ENCODE measurements at places on chromosomes 3 and 15.

DNA sequence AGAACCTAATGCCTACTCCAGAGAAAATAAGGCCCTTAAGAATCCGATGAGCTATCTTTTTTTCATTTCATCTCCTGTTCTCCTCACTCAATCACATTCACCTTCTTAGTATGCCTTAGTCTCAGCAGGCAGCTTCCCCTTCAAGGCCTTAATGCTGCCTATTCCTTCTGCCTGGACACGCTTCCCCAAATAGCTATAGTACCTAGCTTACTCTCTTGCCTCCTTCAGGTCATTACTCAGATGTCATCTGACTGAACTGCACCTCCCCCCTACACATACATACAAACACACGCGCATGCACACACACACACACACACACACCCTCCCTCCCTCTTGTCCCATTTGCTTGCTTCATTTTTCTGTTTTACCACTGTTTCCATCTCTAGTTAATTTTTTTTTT lies 191.5 kb upstream of the MLF1 start:
- DNase-seq: no peak

GRCh38 chr3:161540594-161540993 lies 44.0 kb downstream of the OTOL1 start:
- DNase-seq: no peak

DNA sequence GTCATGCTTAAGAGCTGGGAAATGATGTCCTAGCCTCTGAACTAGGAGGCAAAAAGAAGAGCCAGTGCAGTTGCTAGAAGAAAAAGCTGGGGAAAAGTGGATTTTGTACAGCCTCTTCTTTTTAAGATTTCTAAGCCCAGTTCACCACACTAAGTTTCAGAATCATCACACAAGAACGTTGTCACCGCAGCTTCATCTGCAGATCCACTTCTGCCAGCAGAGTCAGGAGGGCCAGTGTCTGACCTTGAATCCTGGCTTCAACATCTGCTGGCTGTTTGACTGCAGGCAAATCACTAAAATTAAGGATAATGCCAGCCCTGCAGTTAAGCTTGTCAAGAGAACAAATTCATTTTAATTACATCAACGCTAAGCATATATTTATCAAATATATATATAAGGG lies 36.2 kb downstream of the HDC start:
- no peak for DNase-seq

GRCh38 chr3:109387201-109387600 lies 49.9 kb upstream of the DPPA4 start:
- no peak for DNase-seq

- no peak for DNase-seq
Measured at GRCh38 chr3:69282181-69282580, 103.7 kb downstream of the FRMD4B start.

DNA sequence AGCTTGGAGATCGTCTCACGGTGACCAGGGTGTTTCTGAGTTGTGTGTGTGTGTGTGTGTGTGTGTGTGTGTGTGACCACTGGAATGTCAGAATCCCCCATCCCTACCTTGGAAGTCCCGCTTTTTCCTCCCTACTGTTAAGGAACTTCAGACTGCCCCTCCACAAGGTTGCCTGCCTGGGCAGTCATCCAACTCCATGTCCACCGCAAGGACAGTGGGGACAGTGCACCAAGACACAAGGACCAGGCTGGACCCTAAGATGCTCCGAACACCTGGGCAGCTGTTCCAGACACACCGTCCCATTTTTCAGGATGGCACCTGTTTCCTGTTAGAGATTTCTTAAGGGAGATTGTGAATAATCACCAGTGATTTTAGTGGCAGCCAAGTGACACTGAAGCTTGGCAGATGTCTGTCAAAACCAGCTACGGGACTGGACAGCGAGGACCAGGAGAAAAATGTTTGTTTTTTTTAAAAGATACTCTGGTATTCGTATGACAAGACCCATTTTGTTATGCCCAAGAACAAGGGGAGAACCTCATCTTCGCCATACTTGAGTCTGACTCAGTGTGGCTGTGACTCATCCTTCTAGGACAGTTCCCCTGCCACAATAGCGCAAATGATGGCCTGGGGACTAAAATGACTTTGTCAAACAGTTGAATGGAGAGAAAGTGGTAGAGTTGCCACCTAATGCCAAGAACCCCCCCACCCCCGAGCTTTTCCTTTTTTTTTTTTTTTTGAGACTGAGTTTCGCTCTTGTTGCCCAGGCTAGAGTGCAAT lies 15.5 kb downstream of the PAQR9 start:
- no peak for DNase-seq

- no peak for DNase-seq
Measured at GRCh38 chr3:99410789-99411311, 227.5 kb upstream of the COL8A1 start.

DNA sequence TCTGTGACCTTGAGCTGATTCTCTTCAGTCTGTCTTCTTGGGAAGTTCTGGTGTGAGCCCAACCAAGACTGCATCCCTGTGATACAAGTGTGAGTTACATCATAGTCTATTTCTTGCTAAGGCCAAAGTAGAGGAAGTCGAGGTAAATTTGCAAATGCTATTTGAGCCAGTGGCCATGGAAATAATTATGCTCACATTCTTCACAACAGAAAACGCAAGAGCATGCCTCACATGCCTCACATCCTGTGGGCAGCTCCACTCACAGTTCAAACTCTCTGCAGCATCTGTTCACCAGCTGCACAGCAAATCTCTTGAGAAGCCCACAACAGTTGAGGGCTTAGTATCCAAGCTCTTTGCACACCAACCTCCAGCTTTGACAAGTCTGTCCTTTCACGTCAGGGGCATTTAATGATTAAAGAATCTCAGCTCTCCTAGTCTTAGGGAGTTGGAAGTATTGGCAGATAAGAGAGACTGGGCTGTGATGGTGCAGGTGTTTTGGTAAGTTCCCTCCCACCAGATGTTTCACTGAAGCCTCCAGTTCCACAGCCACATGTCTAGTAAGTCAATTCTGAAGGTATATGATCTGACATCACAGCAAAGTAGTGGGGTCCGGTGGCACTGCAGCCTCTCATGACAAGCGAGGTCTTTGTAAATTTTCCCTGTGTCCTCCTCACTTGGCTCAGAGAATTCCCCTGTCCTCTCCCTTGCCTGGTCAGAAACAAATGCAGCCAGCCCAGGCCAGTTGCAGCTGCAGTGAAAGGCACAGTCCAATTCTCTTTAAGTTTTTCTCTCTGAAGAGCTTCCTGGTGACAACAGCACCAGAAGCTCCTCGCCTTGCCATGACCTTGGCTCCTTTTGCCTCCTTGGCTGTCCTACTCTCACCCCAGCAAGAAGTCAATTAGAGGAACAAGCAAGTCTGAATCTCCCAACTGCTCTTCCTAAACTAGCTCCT lies 166.1 kb downstream of the SSR3 start:
- DNase-seq: no peak

- DNase-seq: peak; percentile 65
Measured at GRCh38 chr3:9028134-9028533, 64.9 kb upstream of the RAD18 start.

GRCh38 chr3:36192901-36193300 lies 187.4 kb upstream of the STAC start:
- DNase-seq: peak; percentile 79

DNA sequence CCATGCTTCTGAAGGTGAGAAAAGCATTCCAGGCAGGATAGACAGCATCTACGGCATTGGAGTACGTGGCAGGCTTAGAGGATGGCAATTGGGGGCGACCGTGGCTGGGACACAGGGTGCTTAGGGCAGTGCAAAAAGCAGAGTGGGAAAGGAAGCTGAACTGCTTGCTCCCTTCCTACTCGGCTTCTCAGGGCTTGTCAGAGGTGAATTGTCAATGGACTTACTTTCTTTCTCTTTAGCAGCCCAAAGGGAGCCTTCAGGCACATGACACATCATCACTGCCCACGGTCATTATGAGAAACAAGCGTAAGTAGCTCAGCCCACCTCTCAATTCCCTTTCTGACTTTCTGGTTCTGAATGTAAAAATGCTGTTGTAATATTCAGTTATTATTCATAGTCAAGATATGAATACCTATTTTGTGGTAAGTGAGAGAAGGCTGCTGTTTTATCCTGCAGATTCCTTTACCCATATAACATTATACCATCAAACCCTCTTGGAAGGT lies 84.3 kb downstream of the KLHL25 start:
- DNase-seq: no peak

GRCh38 chr3:49714728-49715550 lies 4.5 kb downstream of the AMIGO3 start:
- DNase-seq: no peak

DNA sequence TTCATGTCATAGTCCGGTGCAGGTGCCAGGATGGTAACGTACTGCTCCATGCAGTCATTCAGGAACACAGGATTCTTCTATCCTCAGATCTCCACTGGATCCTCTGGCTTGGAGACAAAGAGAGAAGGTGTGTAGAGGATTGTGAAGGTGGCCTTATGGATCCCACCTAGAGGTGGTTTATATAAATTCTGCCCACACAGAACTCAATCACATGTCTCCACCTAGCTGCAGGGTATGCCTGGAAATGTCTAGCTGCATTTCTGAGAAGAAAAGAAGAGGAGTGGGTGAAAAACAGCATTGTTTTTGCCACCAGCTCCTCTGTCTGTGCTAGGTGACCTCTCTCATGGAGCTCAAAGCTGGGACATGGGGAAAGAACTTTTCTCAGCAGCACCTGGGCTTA lies 478.7 kb downstream of the PDCD6IP start:
- DNase-seq: no peak

DNA sequence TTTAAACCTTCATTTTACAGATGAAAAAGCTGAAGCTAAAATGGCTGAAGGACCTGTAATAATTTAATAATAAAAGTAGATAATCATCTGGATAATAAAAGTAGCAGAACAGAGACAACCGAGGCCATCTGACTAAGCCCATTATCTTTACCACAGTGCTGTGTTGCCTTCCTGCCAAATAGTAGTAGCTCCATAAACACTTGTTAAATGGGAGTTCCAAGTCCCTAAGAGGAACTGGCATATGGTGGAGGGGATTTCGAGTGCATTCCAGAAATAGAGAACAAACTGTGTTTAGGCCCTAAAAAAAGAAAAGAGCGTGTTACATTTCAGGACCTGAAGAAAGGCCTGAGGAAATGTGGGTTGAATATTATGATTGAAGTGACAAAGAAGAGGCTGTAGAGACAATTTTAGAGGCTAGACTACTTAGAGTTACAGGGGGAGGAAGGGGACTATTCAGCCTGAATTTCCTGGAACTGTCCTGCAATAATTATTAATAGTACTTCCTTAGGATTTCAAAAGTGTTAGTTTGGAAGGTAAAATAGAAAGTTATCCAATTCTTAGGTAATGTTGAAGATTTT lies 424.3 kb downstream of the ROBO2 start:
- peak; percentile 20 for DNase-seq

DNA sequence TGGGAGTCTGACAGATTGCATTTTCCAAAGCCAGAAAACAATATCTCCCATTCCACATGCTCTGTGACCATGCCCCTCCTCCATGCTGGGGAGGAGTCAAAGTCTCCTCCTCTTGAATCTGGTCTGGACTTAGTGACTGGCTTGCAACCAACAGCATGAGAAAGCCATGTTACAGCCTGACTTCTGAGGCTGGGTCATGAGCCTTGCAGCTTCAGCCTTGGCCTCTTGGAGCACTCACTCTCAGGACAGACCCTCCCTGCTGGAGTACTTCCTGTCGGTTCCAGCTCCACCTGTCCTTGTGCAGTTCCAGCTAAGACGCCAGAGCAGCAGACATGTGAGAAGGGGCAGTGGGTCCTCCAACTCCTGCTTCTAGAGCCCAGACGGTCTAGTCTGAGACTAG lies 49.7 kb upstream of the RBSN start:
- no peak for DNase-seq

GRCh38 chr3:98567666-98568270 lies 25.6 kb downstream of the CPOX start:
- no peak for DNase-seq

DNA sequence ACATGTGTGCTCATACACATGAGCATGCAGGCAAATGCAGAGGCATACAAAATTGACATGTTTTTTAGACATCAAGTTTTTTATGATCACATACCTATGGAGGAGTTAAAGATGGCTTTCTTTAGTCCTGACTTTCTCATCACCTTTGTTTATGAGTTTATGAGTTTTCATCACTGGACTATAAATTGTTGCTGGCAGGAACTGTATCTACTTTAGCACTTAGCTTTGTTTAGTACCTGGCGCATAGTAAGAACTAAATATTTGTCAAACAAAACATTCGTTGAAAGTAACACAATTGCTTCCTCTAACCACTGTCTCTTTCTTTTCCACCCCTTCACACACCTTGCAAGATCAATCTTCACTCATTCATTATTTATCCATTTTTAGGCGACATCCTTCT lies 182.6 kb downstream of the SUCNR1 start:
- no peak for DNase-seq

DNA sequence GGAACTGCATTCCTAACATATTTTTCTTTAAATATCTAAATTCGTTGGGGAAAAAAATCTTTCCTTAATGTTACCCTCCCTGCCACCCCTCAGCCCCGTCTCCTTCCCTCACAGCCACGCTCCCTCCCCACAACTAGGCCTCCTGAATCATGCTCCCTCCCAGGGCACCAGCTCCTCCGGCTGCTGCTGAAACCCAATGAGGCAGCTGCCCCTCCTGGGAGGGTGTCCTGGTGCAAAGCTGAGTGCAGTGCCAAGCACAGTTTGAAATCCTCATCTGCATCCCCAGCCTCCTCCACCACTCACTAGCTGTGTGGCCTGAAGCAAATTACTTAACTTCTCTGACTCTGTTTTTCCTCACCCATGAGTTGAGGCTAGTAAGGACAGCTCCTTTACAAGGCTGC lies 2.7 kb upstream of the NR2E3 start:
- DNase-seq: no peak
